ENCODE measurements at places on chromosomes 11 and 22. TPM values are rescaled to one million over a fixed set of nuclear protein-coding genes. Genes with fewer than 3 reads are reported as not detected.

ZNF215 gene
- total RNA-seq = 1.4 TPM

BARX2 gene
- not detected for total RNA-seq

MS4A12 gene
- not detected for total RNA-seq

PKDREJ gene
- not detected for total RNA-seq

SCGB1C1 gene
- total RNA-seq = not detected

OR51I1 gene
- total RNA-seq = not detected

CRYBA4 gene
- total RNA-seq = not detected

SYT8 gene
- total RNA-seq = not detected

CBY1 gene
- 22.7 TPM for total RNA-seq

ZBED5 gene
- total RNA-seq = 22.7 TPM

CADM1 gene
- 4.2 TPM for total RNA-seq

CNTN5 gene
- total RNA-seq = not detected

SIK2 gene
- 5.8 TPM for total RNA-seq

ZBTB44 gene
- 11.7 TPM for total RNA-seq

GSTT2B gene
- total RNA-seq = 11.7 TPM

PRODH gene
- total RNA-seq = not detected

DEAF1 gene
- total RNA-seq = 27.8 TPM

PATE4 gene
- not detected for total RNA-seq

OR8K1 gene
- not detected for total RNA-seq

TMPRSS4 gene
- not detected for total RNA-seq

OR51E2 gene
- not detected for total RNA-seq

CDC42BPG gene
- total RNA-seq = 0.33 TPM

IRAG1 gene
- 0.27 TPM for total RNA-seq

MIAT gene
- total RNA-seq = 0.07 TPM

CRYBB2 gene
- total RNA-seq = not detected

PTS gene
- total RNA-seq = 33.9 TPM

OR51B2 gene
- not detected for total RNA-seq

DKK3 gene
- 154 TPM for total RNA-seq

C22orf31 gene
- total RNA-seq = not detected

KDM4E gene
- total RNA-seq = not detected

APOC3 gene
- not detected for total RNA-seq

PGA5 gene
- total RNA-seq = not detected

MYRF gene
- 2.3 TPM for total RNA-seq

DDIAS gene
- 12.3 TPM for total RNA-seq

PKP3 gene
- 1.6 TPM for total RNA-seq

C11orf87 gene
- not detected for total RNA-seq

PRG2 gene
- not detected for total RNA-seq

HOATZ gene
- not detected for total RNA-seq

FIBIN gene
- total RNA-seq = not detected

C11orf65 gene
- 0.67 TPM for total RNA-seq

ALDH3B1 gene
- 0.94 TPM for total RNA-seq

THRSP gene
- total RNA-seq = not detected

OR52E8 gene
- total RNA-seq = not detected

GAL3ST1 gene
- not detected for total RNA-seq

OR51G2 gene
- not detected for total RNA-seq

USH1C gene
- total RNA-seq = not detected

PIH1D2 gene
- 0.64 TPM for total RNA-seq

MN1 gene
- 2.1 TPM for total RNA-seq

MISFA gene
- not detected for total RNA-seq

ART1 gene
- not detected for total RNA-seq

CHEK1 gene
- total RNA-seq = 34.8 TPM

A4GALT gene
- total RNA-seq = 33.1 TPM

IGLL5 gene
- not detected for total RNA-seq

BIK gene
- 0.53 TPM for total RNA-seq

HEPN1 gene
- total RNA-seq = not detected

MYO7A gene
- 0.69 TPM for total RNA-seq

ZNF280B gene
- total RNA-seq = 0.94 TPM

MFRP gene
- 0.07 TPM for total RNA-seq
